ENCODE measurements at places on chromosomes 6 and 20. TPM values are rescaled to one million over a fixed set of nuclear protein-coding genes. Genes with fewer than 3 reads are reported as not detected.

The CGAS gene
- 4.8 TPM for total RNA-seq

The SPATA25 gene
- 3.0 TPM for total RNA-seq

DNA sequence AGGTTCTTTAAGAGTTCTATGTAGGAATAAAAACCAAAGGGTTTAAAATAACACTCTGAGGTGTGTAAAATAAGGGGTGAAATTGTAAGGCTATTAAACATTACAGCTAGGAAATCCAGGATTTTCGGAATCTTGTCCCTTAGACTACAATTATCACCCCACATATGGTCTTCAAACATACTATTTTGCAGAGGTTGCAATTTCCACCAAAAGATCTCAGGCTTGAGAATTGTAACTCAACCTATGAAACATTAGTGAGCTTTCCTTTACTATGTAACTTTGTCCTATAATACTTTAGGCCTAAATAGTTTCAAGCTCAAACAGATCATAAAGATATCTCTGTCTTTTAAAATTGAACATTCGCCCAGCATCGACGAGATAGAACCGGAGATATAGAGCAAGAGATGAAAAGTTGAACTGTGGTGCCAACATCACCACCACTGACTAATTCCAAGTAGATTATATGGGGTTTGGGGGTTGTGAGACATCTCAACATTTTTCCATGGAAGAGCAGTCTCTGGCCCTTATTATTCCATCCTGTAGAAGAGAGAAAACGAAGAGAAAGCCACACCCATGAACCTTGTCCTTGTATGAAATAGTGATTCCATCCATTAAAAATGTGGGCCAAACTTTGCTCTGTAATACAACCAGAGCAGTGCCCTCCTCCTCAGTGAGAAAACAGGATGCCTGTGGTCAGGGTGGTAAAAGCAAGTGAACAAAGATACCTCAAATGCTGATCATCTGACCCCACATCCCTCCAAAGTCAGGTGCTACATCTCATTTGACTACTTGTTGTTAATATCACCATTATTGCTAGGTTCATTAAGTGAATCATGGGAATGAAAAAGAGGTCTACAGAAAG, 284.5 kb upstream of the GJE1 start:
- DNase-seq: peak; percentile 1

DNA sequence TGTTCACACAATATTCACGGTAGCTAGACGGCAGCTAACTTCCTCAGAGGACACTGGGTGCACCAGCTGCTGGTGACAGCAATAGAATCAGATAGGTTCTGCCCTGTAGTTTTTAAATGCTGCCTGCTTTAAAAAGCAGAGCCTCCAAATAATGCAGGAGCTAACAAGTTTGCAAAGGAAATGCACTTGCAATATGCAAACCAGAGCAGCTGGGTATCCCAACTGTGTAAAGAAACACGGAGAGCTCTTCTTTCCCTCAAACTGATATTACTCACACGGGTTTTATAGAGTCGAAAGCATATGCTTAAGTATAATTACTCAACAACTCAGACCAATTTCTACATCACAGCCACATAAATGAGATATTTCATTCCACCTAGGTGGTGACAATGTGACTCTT, 432.7 kb downstream of the TFAP2A start:
- no peak for DNase-seq

DNA sequence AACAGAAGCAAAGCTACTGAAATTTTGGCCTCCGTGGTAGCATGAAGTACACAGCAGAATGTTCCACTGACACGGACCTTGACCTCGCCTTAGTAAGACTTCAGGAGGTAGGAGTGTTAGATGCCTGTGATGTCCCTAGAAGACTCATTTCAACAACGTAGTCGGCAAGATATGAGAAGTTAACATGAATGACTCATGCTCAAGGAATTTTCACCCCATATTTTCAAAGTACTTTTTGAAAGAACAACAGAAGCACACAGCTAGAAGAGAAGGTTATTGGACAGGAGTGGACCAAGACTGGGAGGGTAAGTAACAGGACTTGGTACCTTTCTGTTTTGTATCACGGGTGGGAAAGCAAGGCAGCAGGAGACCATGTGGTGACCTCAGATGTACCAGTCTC, 78.0 kb downstream of the DZANK1 start:
- no peak for DNase-seq

The PLN gene
- total RNA-seq: 7.7 TPM

GRCh38 chr6:40899684-40900155, 139.3 kb downstream of the UNC5CL start:
- DNase-seq: peak; percentile 17

DNA sequence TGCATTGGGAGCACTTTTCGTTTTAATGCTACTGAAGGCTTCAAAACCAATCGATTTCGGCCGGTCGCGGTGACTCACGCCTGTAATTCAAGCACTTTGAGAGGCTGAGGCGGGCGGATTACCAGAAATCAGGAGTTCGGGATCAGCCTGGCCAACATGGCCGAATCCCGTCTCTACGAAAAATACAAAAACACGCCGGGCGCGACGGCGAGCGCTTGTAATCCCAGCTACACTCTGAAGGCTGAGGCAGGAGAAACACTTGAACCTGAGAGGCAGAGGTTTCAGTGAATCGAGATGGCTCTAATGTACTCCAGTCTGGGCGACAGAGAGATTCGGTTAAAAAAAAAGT, 58.4 kb downstream of the TRIM38 start:
- peak; percentile 66 for DNase-seq

The NNAT gene
- total RNA-seq: 1.6 TPM

- peak; percentile 29 for DNase-seq
Observed at GRCh38 chr6:21384216-21384615, 209.3 kb upstream of the SOX4 start.

DNA sequence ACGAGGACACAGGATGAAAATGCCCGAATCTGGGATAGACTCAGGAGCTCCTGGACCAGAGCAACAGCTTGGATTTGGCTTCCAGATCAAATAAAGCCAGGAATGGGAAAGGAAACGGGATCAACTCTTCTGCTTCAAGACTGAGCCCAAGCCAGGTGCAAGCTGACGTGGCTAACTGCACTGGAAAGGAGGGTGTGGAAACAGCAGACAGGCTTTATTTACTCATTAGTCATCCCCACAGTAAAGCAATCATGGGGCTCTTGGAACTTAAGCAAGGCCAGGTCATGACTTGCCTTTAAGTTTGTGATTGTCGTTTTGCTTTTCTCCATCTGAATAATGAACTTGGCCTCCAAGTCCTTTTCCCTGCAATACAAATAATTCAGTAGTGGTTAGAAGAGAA, 45.2 kb downstream of the KIF16B start:
- no peak for DNase-seq

GRCh38 chr6:73542891-73543290, 22.1 kb upstream of the EEF1A1 start:
- no peak for DNase-seq

- DNase-seq: no peak
Observed at GRCh38 chr6:21767891-21768648, 174.5 kb downstream of the SOX4 start.

GRCh38 chr20:17680836-17681725, 961 bp downstream of the RRBP1 start:
- DNase-seq: peak; percentile 84

- no peak for DNase-seq
Observed at GRCh38 chr6:11909696-11910132, 102.4 kb upstream of the HIVEP1 start.

DNA sequence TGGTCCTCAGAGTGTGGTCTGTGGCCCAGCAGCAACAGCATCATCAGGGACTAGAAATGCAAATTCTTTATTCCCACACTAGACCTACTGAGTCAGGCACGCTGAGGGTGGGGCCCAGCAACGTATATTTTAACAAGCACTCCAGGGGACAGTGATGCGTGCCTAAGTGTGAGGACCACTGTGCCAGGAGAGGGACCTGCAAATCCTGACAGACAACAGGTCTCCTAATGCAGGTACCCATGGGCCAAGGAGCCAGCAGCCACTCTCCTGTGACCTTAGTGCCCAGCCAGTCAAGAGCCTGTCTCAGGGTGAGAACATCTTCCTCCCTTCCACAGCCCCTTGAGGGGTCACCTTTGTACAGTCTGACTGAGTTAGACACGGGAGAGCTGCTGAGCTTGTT, 8.0 kb upstream of the MYLK2 start:
- DNase-seq: no peak

DNA sequence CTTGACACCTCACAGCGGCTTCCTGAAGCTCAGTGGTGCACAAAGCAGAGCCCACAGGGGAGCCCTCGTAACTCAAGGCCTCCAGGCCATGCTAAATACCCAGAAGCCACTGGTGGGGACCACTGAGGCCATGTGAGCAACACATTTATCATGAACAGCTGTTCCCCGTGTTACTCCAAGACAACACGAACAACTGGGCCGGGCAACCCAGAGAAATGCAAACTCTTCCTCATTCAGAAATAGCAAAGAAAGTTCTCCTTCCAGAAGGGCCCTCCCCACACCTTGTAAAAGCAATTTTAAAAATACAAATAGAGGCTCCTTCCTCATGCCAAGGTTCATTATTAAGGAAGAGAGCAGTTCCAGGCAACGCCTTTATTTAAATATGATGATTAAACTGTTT, 36.3 kb upstream of the SLCO4A1 start:
- DNase-seq: no peak

- no peak for DNase-seq
Observed at GRCh38 chr20:54131675-54132611, 41.8 kb downstream of the CYP24A1 start.

The RNF146 gene
- 74.8 TPM for total RNA-seq

GRCh38 chr6:36355819-36356218, 19.1 kb upstream of the BNIP5 start:
- DNase-seq: no peak
